ENCODE measurements at places on chromosomes 12 and 14.

DNA sequence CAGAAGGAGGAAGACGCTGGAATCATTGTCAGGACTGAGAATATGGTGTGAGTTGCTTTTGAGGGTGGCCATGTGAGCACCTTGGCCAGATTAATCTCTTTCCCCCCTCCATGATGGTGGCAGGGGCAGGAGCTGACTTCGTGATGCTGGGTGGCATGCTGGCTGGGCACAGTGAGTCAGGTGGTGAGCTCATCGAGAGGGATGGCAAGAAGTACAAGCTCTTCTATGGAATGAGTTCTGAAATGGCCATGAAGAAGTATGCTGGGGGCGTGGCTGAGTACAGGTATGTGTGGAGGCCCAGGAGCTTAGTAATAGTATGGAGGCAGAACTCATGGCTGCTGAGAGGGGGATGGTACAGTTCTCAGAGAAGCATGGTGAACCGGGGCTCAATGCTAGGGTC, 4.3 kb downstream of the TINF2 start:
- DNase-seq, result no peak

GRCh38 chr12:28866715-28867503, 282.2 kb upstream of the FAR2 start:
- DNase-seq, result no peak

GRCh38 chr14:22390195-22390594, 198.8 kb downstream of the DAD1 start:
- DNase-seq, result no peak

GRCh38 chr12:50081096-50081808, 3.9 kb upstream of the SMARCD1 start:
- no peak for DNase-seq

- DNase-seq, result no peak
Observed at GRCh38 chr14:103204852-103205540, 81.7 kb downstream of the TNFAIP2 start.

DNA sequence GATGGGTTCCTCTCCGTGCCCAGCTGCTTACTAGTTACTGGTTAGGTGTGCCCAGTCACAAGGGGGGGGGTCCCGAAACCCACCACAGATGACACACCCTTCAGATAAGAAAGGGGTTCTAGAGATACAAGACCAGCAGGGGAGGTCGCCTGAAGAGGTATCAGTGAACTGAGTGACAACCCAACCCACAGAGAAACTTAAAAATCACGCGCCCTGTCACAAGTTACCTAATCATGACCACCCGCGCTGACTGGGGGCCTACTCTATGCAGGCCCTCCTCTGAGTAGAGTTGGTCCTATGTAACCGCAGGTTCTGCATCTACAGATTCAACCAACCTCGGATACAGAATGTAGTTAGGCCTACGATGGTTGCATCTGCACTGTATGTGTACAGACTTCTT, 210.3 kb upstream of the SFSWAP start:
- peak; percentile 53 for DNase-seq

- no peak for DNase-seq
Observed at GRCh38 chr14:100660882-100661635, 65.6 kb upstream of the DLK1 start.

DNA sequence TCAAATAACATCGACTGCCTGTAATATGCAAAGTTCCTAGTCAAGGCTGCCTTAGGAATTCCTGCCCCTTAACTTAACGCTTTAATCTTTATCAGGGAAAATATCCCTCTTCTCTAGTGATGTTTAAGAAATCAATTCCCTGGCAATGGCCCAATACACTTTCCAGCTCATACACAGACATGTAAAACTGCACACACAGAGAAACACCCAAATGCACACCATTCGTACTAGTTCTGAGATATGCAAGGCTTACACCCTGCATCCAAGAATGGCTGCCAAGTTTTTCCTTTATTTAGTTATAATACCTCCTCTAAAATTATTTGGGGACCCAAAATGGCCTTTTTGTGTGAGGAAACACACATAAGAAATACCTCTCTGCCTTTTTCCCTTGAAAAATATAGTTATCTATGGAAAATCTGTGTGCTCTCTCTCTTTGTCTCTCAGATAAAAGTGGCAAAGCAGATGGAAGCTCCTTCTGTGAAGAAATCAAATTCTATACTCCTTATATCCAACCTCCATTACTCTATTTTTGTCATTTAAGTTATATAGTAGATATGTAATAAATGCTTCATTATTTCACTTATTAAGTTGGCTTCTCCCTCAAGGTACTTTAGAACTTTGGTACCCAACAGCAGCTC, 120.0 kb upstream of the MDM1 start:
- DNase-seq, result no peak
